Endodermal cell (in vitro differentiated cells): ENCODE measurements at places on chromosomes 7 and 10.

- H3K36me3 ChIP-seq: no peaks in the 10 kb centered on the region
- no peak overlapping the region for H3K4me3 ChIP-seq
- no peaks in the 10 kb centered on the region for H3K27me3 ChIP-seq
Measured at GRCh38 chr10:95445837-95446486, 115.2 kb downstream of the SORBS1 start.

DNA sequence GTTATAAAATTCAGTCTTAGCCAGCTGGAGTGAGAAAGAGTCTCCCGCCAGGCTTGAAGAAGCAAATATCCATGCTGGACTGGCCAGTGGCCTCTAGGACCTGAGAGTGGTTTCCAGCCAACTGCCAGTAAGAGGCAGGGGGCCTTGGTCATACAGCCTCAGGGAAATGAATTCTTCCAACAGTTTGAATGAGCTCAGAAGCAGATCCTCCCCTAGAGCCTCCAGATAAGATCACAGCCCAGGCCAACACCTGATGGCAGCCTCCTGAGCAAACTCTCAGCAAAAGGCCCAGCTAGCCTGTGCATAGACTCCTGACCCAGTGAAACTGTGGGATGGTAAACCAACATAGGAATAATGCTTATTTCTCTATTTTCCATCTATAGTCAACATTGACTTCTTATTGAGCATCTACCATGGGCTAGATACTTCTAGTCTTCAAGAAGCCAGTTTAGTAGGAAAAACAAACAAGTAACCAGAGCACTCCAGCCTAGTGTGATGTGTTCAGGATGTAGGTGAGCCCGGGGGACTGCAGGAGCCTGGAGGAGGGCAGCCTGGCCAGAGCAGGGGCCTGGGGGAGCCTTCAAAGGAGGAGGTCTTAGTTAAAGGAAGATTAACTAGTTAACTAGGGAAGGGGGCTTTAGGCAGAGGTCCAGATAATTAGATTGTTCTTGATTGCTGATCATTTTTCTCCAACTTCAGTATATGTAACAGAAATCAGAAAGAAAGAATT is 115.4 kb upstream of the ADO start:
- H3K36me3 ChIP-seq: no peaks in the 10 kb centered on the region
- H3K27ac ChIP-seq: no peak overlapping the region
- no peaks in the 10 kb centered on the region for H3K4me1 ChIP-seq
- DNase-seq: no peak
- no peak overlapping the region for H3K4me3 ChIP-seq
- no peaks in the 10 kb centered on the region for H3K27me3 ChIP-seq

DNA sequence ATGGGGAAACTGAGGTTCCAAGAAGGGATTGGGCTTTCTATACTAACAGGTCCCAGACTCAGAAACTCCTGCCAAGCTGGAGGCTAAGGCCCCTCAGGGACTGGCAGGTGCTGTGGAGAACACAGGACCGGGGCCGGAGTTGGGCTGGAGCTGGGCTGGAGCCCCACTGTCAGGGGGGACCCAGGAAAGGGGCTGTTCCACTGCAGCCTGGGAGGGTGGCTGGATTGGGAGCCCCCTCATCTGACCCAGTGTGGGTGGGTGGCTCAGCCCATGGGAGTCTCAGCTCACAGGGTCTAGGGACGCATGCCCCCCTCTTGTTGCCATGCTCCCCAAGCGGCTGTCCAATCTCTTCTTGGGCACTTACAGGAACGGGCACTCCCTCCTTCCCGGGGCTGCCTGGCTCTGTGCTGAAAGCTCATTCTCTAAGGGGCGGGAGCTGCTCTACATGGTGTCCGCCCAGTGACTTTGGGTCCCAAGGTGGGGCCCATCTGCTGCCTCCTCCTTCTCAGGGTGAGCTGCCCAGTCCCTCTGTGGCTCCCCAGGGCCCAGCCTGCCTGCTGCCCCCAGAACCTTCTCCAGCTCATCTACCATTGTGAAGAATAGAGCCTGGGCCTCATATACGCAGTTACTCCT is 126.5 kb downstream of the MYL10 start:
- H3K27ac ChIP-seq: no peak overlapping the region
- H3K36me3 ChIP-seq: no peaks in the 10 kb centered on the region
- peak; percentile 49 for DNase-seq
- no peaks in the 10 kb centered on the region for H3K4me1 ChIP-seq
- H3K4me3 ChIP-seq: no peak overlapping the region

GRCh38 chr7:131554880-131555516 is 1.4 kb downstream of the PODXL start:
- H3K4me1 ChIP-seq: peaks cover 15% of the 10 kb centered on the region
- peak overlapping the region; percentile 99 for H3K4me3 ChIP-seq
- no peak for DNase-seq
- peaks cover 53% of the 10 kb centered on the region for H3K36me3 ChIP-seq

DNA sequence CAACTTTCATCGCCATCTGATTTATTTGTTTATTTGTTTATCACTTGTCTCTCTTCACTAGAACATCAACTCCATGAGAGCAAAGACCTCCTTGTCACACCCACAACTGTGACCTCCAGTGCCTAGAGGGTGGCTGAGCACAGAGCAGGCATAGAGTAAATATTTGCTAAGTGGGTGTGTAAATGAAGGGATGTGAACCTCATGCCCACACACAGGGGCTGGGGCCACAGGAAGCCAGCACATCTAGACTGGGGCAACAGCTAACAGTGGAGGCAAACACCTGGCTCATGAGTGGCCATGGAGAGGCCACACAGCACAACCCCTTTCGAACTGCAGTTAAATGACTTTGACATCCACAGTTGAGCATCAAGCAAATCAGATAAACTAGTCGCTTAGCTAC is 39.8 kb downstream of the AKR1B1 start:
- H3K4me1 ChIP-seq: no peaks in the 10 kb centered on the region
- DNase-seq: peak; percentile 29
- H3K27ac ChIP-seq: no peak overlapping the region
- H3K4me3 ChIP-seq: no peak overlapping the region
- H3K27me3 ChIP-seq: peaks cover 5% of the 10 kb centered on the region

GRCh38 chr7:128215281-128215680 is 25.8 kb upstream of the LEP start:
- DNase-seq: no peak
- no peak overlapping the region for H3K27ac ChIP-seq
- H3K36me3 ChIP-seq: no peaks in the 10 kb centered on the region
- H3K4me3 ChIP-seq: no peak overlapping the region
- H3K4me1 ChIP-seq: no peaks in the 10 kb centered on the region

DNA sequence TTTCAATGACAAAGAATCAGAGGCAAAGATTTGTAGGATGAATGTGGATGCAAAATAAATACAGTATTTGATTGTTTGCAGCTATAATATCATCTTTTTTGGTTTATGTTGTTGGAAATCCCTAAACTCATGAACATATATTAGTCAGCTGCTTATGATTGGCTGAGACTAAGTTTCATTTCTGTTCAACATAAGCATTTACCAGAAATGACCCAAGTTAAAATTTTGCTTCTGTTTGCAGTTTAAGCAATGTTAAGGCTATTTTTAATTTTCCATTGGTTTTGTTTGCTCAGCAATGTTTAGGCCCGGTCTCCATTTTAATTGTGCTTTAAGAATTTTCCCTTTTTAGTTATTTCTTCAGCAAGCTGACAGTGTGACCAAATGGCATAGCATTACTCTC is 22.0 kb downstream of the GIMAP6 start:
- no peaks in the 10 kb centered on the region for H3K36me3 ChIP-seq
- no peak for DNase-seq
- no peak overlapping the region for H3K27ac ChIP-seq
- H3K4me1 ChIP-seq: no peaks in the 10 kb centered on the region
- H3K4me3 ChIP-seq: no peak overlapping the region
- peaks cover 42% of the 10 kb centered on the region for H3K27me3 ChIP-seq

- H3K27me3 ChIP-seq: no peaks in the 10 kb centered on the region
- peaks cover 6% of the 10 kb centered on the region for H3K36me3 ChIP-seq
Measured at GRCh38 chr7:101373812-101374614, 11.3 kb downstream of the COL26A1 start.

DNA sequence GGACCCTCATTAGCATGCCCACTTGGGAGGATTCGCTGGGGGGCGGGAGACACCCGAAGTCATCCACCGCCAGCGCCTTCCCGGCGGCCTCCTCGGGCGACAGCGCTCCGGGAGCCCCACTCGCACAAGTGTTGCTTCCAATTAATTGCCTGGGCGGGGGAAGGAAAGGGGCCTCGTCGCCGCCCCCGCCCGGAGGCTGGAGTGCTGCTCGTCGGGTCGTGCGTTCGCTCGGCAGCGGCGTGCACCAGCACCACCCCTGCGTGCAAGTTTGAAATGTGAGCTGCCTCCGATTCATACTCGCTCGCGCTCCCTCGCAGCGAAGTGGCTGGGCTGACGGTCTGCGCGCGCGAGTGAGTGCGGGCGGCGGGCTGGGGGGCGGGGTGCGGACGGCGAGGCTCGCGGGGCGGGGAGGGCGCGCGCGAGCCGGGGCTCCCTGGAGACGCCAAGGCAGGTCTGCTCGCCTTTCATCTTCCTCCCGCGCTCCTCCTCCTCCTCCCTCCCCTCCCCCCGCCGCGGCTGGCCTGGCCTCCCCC is 104.6 kb upstream of the PPIF start:
- H3K4me3 ChIP-seq: peak overlapping the region; percentile 76
- no peaks in the 10 kb centered on the region for H3K27me3 ChIP-seq
- no peaks in the 10 kb centered on the region for H3K36me3 ChIP-seq
- peak overlapping the region; percentile 63 for H3K27ac ChIP-seq
- H3K4me1 ChIP-seq: peaks cover 31% of the 10 kb centered on the region

DNA sequence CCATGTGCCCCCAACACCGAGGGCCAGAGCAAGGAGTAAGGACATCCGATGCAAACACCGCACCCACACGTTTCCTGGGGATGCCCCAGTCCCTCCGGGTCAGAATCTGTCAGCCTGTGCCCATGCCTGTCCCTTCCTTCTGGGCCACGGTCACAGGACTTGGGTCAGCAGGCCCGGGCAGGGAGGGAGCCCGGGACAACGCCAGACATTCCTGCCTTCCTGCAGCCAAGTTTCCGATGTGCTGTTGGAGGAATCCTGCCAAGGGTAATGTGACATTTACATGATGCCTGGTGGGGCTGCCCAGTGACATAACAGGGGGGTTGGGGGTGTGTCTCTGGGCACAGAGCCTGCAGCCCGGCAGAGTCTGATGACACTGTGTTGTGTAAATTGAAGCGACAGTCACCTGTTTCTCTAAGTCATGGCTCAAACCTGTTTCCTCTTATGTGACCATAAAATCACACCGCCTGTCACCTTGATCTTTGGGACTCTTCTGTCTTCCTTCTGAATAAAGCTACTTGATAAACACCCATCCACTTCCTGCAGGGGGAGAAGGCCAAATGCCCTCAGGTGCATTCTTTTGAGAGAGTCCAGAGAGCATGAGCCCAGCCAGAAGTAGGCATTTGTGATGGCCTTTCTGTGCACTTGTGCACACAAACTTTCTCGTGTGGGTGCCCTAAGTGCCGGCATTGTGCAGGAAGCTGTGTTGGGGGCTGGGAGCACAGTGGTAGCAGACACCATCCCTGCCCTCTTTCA is 175.3 kb upstream of the RHEB start:
- H3K4me1 ChIP-seq: peaks cover 18% of the 10 kb centered on the region
- no peaks in the 10 kb centered on the region for H3K27me3 ChIP-seq
- no peak overlapping the region for H3K4me3 ChIP-seq

DNA sequence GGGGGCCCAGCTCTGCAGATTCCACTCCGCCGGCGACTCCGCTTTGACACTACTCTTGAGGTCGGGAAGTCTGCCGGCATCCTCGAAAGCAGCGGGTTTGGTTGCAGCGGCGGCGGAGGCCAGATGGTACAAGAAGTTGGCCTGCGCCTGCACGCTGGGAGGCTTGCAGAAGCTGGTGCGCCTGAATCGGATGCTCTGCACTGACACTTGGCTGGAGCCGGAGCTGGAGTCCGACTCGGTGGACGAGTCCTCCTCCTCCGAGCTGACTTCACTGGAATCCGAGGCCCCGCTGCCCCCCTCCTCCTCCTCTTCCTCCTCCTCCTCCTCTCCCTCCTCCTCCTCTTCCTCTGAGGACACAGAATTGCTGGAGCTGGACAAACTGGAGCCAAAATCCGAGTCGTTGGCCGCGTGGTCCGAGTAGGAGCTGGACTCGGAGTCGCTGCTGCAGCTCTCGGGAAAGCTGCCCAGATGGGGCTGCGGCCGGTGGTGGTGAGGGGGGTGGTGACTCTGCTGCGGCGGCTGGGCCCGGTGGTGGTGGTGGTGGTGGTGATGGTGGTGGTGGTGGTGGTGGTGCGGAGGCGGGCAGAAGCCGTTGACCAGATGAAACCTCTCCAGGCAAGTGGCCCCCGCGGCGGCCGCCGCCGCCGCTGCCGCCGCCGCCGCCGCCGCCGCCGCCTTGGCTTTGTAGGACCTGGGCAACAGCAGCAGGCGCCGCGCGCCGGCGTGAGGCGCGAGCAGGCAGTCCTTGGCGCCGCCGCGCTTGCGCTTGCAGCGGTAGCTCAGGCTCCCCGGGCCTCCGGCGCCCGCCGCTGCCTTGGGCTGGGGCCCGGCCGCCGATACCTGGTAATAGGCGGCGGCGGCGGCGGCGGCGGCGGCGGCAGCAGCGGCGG is 9.0 kb downstream of the SKIDA1 start:
- no peaks in the 10 kb centered on the region for H3K27me3 ChIP-seq
- H3K27ac ChIP-seq: peak overlapping the region; percentile 59
- peaks cover 12% of the 10 kb centered on the region for H3K4me1 ChIP-seq
- H3K36me3 ChIP-seq: peaks cover 10% of the 10 kb centered on the region
- H3K4me3 ChIP-seq: peak overlapping the region; percentile 92
- peak; percentile 89 for DNase-seq

- H3K36me3 ChIP-seq: peaks cover 24% of the 10 kb centered on the region
- no peak overlapping the region for H3K27ac ChIP-seq
- H3K27me3 ChIP-seq: no peaks in the 10 kb centered on the region
- DNase-seq: no peak
- H3K4me3 ChIP-seq: no peak overlapping the region
Measured at GRCh38 chr7:99897322-99898022, 20.6 kb upstream of the OR2AE1 start.

GRCh38 chr10:6135039-6135438 is 46.2 kb downstream of the RBM17 start:
- H3K4me1 ChIP-seq: no peaks in the 10 kb centered on the region
- H3K27me3 ChIP-seq: no peaks in the 10 kb centered on the region
- DNase-seq: no peak
- H3K4me3 ChIP-seq: no peak overlapping the region
- no peak overlapping the region for H3K27ac ChIP-seq

GRCh38 chr7:28766359-28766758 is 191.8 kb downstream of the TRIL start:
- DNase-seq: no peak
- no peaks in the 10 kb centered on the region for H3K4me1 ChIP-seq
- H3K27me3 ChIP-seq: no peaks in the 10 kb centered on the region
- no peak overlapping the region for H3K4me3 ChIP-seq
- no peak overlapping the region for H3K27ac ChIP-seq

GRCh38 chr10:35635576-35635975 is 6.5 kb downstream of the FZD8 start:
- H3K4me1 ChIP-seq: peaks cover 16% of the 10 kb centered on the region
- H3K27me3 ChIP-seq: no peaks in the 10 kb centered on the region
- H3K36me3 ChIP-seq: peaks cover 16% of the 10 kb centered on the region
